Spleen (tissue), 13 donors: ENCODE measurements at places on chromosomes 3 and 15. TPM values are rescaled to one million over a fixed set of nuclear protein-coding genes. Genes with fewer than 3 reads are reported as not detected.

Gene CFAP100
- not detected for total RNA-seq

Gene SERPINI2
- total RNA-seq, result not detected

Gene OXSM
- total RNA-seq, result 8.1 TPM

Gene HIGD2B
- not detected for total RNA-seq

DNA sequence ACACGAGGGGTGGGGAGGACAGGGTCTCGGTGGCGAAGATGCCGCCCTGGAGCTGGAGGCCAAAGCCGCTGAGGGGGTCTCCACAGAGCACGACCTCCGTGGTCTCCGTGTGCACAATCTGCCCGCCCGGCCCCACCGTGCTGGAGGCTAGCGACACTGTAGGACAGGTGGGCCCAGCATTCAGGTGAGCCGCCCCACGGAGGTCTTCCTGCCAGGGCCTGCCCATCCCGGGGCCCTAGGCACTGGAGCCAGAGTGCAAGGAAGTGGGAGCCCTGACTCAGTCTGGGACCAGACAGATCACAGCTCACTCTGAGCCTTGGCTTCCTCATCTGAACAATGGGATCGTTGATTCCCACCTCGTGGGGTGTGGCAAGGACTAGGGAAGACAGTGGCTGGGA, 25.8 kb downstream of the GRIP2 start:
- no peaks in the 10 kb centered on the region for H3K4me1 ChIP-seq
- no peak overlapping the region for H3K27ac ChIP-seq
- H3K36me3 ChIP-seq, result no peaks in the 10 kb centered on the region
- no peak overlapping the region for H3K4me3 ChIP-seq
- DNase-seq, result peak; percentile 62

DNA sequence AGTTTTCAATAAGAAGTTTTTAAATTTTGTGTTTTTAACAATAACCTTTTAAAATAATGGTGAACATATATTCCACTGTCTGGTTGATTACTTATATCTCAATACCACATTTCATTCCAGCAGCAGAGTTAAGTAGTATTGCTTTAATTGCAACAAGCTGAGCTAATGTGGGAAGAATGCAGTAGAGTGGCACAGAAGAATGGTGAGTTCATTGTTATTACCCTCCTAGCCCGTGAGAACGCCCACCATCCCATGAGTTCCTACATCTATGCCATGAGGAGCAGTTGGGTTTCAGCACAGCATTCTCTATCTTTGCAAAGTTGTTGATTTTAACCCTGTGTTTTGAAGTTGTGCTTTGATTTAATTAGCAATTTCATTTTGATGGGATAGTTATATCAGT, 17.8 kb upstream of the NR2E3 start:
- no peaks in the 10 kb centered on the region for H3K4me1 ChIP-seq
- no peaks in the 10 kb centered on the region for H3K27me3 ChIP-seq
- no peak overlapping the region for H3K27ac ChIP-seq

GRCh38 chr15:55549305-55549704, 38.8 kb downstream of the PYGO1 start:
- no peak for DNase-seq
- no peaks in the 10 kb centered on the region for H3K36me3 ChIP-seq
- H3K27ac ChIP-seq, result no peak overlapping the region
- H3K4me3 ChIP-seq, result no peak overlapping the region
- H3K27me3 ChIP-seq, result peaks cover 6% of the 10 kb centered on the region
- H3K4me1 ChIP-seq, result no peaks in the 10 kb centered on the region

DNA sequence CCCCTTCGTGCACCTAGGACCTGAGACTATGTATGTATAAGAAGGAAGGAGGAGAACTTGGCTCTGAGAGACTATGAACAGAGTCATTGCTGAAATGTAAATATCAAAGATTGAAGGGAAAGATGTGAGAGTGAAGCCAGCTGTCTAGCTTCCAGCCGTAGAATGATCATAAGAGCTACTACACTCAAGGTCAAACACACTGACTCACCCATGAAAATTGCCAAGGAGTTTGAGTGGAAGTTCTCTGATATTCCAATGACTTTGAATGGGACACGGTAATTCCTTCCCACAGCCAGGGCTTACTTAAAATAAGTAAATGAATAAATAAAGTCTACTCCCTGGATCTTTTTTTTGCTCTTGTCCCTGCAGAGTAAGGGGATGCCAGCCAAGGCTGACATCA, 398.9 kb upstream of the TPRG1 start:
- no peaks in the 10 kb centered on the region for H3K27me3 ChIP-seq
- H3K4me3 ChIP-seq, result no peak overlapping the region
- no peak for DNase-seq
- H3K4me1 ChIP-seq, result no peaks in the 10 kb centered on the region
